ENCODE measurements at places on chromosomes 12 and 14. TPM values are rescaled to one million over a fixed set of nuclear protein-coding genes. Genes with fewer than 3 reads are reported as not detected.

DNA sequence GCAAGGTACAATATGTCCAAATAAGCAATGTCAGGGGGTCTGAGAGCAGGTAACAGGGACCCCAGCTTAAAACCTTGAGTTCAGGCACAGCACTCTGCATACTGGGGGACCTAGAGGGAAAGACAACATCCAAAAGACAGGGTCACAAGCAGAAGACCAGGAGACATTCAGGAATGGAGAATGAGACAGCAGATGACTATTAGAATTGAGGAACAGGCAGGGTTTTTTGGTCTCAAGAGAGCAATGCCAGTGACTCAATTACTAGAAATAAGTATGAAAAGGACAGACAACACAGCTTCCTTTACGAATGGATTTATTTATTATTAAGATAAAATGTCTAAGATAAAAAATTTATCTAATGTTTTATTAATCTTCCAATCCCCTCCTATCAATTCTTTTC is 223.0 kb downstream of the PTPRO start:
- no peak for DNase-seq

DNA sequence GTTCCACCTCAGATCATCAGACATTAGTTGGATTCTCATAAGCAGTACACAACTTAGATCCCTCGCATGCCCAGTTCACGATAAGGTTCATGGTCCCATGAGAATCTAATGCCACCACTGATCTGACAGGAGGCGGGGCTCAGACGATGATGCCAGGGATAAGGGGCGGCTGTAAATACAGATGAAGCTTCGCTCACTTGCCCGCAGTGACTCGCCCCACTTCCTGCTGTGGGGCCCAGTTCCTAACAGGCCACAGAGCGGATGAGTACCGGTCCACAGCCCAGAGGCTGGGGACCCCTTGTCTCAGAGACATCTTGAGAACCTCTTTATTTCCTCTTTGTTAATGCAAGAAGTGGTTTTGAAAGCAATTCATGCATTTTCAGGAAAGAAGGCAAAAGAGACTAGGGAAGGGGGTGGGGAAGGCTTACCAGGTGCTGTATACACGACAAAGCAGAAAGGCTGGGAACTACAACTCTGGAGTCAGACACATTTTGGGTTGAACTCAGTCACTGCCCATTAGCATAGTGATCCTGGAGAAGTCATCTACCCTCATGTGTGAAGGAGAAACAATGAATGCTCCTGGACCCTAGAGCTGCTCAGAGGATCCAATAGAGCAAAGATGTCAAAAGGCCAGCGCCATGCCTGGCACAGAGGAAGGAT is 68.7 kb downstream of the EID3 start:
- DNase-seq = no peak

DNA sequence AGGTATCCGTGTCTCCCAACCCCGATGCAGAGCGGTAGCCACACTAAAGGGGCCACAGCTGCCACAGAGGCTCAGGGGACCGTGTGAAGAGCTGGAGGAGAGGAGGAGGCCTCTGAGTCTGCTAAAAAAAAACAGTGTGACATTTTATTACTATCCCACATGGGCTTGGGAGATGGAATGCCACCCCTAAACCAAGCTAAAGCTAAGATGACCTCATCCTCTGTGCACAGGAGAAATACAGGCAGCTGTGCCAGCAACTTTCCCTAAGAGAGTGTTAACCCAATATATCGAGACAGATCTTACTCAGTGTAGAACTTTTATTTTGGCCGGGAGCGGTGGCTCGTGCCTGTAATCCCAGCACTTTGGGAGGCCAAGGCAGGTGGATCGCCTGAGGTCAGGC is 18.0 kb downstream of the BCL2L14 start:
- DNase-seq = no peak

The LALBA gene
- polyA plus RNA-seq = not detected

DNA sequence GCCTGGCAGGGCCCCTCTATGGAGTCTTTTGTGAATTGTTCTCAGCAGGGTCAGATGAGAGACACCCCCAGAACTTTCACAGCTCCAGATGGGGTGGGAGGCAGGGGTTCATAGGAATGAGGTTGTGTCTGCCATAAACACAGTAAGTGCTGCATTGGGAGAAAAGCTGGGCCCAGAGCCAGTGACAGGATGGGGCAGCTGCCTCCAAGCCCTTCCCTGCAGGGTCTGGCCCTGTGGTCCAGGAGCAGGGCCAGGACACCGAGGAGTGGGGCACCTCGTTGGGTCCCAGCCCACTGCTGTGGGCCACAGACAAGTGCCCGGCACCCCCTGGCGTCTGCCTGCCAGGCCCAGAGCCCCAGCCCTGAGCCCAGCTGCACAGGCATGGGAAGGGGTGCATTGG is 13.3 kb downstream of the INF2 start:
- no peak for DNase-seq

DNA sequence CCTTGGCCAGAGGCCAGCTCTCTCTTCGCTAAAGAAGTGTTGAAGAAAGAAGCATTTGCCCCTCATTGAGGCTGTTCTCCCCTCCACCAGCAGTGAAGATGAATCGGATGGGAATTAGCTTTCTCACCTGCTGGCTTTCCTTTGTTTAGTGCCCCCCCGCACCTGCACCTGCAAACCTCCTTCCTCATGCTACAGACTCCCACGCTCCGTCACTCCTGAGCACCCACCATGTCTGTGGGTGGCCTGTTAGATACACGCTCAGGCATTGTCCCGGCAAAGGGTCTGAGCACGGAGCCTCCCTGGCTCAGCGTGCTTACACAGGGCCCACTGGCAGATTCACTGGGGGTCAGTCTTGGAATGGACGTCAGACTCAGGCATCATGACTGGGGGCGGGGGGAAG is 121.6 kb downstream of the GLT1D1 start:
- DNase-seq = no peak

DNA sequence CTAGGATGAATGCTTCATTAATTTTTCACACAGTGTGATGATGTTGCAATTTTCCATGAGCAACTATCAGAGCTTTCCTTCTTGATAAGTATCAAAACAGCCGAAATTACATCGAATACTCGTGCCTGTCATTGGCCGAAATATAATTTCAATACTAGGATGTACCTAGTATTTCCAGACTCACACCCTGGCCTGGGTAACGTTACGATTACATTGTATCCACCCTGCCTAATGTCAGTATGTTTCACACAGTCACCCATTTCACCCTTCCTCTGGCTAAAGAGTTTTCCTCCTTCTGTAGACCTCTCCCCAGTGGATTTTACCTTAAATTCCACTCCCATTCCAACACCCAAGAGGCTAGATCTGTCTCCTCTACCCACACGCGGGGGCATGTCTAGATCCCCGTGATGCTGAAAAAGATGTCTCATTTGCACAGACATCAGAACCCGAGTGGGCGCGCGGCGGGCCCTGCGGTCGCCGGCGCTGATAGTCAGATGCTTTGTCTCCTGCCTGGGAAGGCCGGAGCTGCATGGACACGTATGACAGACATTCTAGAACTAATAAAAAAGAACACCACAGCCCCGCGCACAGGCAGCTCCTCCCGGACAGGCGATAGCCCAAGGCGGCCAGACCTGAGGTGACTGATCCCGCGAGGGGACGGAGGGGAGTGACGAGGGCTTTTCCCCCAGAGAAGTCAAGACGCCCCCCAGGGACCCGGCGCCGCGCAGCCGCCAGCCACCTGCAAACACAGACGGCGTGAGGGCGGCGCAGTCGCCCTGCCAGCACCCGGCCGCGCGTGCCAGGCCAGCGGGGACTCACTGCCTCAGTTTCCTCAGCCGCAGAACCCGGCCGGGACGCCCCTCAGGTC is 723 bp downstream of the KIF21A start:
- DNase-seq = no peak

- DNase-seq = no peak
These were observed 11.2 kb upstream of the LRP1-AS start for GRCh38 chr12:57158665-57159064.

DNA sequence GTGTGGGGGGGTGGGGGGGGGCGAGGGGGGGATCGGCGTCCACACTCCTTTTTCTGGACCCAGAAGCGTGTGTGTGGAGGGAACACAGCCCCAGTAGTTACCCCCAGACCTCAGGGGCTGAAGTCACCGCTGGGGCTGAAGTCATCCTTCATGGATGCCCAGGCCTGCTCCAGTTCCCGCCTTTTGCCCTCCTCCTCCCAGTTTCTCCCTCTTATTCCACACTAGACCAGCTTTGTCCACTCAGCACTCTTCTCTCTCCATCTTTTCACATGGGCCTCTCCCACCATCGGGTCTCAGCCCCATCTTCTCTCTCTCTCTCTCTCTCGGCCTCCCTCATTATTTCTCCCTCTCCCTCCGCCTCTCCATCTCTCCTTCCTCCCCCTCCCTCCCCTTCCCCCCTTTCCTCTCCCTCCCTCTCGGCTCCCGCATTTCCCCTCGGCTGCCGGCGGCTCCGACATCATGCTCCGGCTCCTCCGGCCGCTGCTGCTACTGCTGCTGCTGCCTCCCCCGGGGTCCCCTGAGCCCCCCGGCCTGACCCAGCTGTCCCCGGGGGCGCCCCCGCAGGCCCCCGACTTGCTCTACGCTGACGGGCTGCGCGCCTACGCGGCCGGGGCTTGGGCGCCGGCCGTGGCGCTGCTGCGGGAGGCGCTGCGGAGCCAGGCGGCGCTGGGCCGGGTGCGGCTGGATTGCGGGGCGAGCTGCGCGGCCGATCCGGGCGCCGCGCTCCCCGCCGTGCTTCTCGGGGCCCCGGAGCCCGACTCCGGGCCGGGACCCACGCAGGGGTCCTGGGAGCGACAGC is at the start of gene P3H3:
TSS of gene P3H3 (plus strand) at position 426 of the 799 bp plus-strand sequence. CDS start at position 460, 34 bp downstream.
- DNase-seq = no peak

The NAV3 gene
- polyA plus RNA-seq = 93.5 TPM

DNA sequence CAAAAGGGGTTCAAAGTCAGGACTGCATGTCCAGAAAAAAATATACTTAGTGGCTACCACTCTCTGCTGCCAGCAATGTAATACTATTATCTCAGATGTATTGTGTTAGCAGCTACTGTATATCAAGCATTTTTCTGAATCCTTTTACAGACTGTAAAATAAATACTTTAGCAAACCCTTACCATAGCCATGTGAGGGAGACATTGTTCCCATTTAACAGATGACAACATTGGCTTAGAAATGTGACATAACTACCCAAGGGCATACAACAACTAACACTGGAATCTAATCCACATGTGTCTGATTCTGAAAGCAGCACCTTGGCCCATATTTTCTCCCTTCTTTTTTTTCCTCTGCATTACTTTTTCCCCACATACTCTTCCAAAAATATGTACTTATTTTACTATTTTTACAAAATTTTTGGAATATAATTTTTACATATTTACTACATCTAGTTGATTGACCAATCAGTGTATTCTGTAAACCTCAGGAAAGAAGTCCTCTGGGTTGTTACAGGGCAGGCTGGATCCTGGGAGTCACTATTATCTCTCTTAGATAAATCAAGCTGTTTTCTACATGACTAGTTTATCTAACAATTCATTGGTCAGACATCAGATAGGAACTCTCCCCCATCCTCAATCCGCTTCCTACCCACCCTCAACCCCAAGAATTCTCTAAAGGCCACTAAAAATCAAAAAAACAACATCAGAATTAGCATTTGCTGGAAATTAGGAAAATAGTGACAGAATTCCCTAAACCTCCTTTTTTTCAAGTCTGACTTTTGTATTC is 154.1 kb downstream of the BTG1 start:
- DNase-seq = no peak

- no peak for DNase-seq
These were observed 18.2 kb downstream of the RPS6KL1 start for GRCh38 chr14:74904635-74905503.

- DNase-seq = no peak
These were observed 1.9 kb downstream of the TGFB3 start for GRCh38 chr14:75979648-75980565.

The PTHLH gene
- polyA plus RNA-seq = 0.10 TPM

- DNase-seq = no peak
These were observed 592 bp upstream of the KCNK10 start for GRCh38 chr14:88323523-88324199.

The ASB2 gene
- polyA plus RNA-seq = 0.06 TPM
